ENCODE measurements at places on chromosomes 6 and 20. TPM values are rescaled to one million over a fixed set of nuclear protein-coding genes. Genes with fewer than 3 reads are reported as not detected.

Gene KCNQ2
- not detected for total RNA-seq

Gene BPIFA1
- total RNA-seq = not detected

Gene TBC1D7
- 15.4 TPM for total RNA-seq

Gene CTCFL
- not detected for total RNA-seq

Gene KIF25
- total RNA-seq = not detected

Gene SNRPB2
- 32.3 TPM for total RNA-seq

Gene CLIC1
- total RNA-seq = 664 TPM

Gene DEFB132
- total RNA-seq = not detected

Gene TRIM38
- total RNA-seq = 10.1 TPM

Gene OR14J1
- not detected for total RNA-seq

Gene EGFL8
- total RNA-seq = 2.4 TPM

Gene KCNG1
- total RNA-seq = 5.5 TPM

Gene PLG
- total RNA-seq = not detected

Gene ZBTB22
- total RNA-seq = 34.4 TPM

Gene NR2E1
- total RNA-seq = not detected

Gene PRR18
- total RNA-seq = not detected

Gene DEFB123
- not detected for total RNA-seq

Gene DZANK1
- total RNA-seq = 0.47 TPM

Gene PAK5
- not detected for total RNA-seq

Gene DLK2
- total RNA-seq = 0.63 TPM
